ENCODE measurements at places on chromosomes 7 and 10. TPM values are rescaled to one million over a fixed set of nuclear protein-coding genes. Genes with fewer than 3 reads are reported as not detected.

Gene KLF14
- not detected for total RNA-seq

Gene HOXA3
- total RNA-seq, result 4.6 TPM

Gene ZNF727
- total RNA-seq, result not detected

Gene SPDYE5
- total RNA-seq, result not detected

Gene ASB15
- total RNA-seq, result not detected

Gene DPP6
- not detected for total RNA-seq

All from LHCN-M2 (cell line).